GM12891 (cell line): ENCODE measurements at places on chromosomes 1 and 21.

GRCh38 chr1:184061396-184062003 is 10.0 kb downstream of the TSEN15 start:
- DNase-seq = no peak

- DNase-seq = no peak
These were observed 205.1 kb downstream of the PLPP3 start for GRCh38 chr1:56374026-56374974.

- DNase-seq = no peak
These were observed 56.7 kb downstream of the GADD45A start for GRCh38 chr1:67741736-67742135.

DNA sequence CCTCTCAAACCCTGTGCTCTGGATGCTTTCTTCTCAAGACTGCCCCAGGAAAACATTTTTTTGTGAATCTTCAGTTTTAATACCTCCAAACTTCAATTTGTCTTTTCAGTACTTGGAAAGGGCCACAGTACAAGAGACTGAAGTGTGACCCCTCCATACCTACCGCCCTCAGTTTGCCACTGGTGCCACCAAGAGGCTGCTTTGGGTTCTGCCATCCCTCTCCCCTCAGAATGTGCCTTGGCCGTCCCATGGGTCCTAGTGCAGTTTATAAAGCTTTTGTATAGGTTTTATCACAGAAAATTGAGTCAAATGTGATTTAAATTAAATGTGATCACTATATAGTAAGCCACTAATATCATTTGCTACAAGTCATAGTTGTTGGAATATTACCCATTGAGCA is 60.8 kb upstream of the PGD start:
- peak; percentile 44 for DNase-seq

DNA sequence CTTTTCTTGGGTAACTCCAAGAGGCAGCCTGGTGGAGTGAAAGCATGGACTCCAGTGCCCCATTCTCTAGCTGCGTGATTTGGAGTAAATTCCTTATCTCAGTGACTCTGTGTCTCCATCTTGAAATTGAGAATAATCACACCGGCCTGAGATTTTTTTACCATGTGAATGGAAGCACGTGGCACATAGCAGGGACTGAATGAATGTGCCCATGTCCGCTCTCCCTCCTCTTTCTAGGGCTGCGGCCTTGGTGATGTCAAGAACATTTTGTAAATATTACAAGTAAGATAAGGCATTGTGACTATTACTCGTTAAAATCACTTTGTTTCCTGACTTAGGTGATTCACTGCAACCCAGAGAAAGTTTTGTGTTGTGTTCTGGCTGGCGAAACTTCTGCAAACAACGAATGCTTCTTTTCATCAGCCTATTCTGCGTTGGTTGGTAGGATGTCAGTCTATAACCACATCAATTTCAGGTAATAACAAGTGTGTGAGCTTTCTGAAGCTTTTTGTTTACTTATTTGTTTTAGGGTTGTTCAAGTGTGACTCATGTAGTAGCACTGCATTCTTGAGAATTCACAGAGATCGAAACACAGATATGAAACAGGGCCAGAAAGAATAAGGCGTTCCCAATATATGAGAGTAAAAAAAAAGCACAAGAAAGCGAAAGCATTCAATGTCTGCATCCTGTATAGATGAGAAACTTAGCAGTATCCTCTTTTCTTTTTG is 135.7 kb upstream of the SLC45A1 start:
- no peak for DNase-seq

DNA sequence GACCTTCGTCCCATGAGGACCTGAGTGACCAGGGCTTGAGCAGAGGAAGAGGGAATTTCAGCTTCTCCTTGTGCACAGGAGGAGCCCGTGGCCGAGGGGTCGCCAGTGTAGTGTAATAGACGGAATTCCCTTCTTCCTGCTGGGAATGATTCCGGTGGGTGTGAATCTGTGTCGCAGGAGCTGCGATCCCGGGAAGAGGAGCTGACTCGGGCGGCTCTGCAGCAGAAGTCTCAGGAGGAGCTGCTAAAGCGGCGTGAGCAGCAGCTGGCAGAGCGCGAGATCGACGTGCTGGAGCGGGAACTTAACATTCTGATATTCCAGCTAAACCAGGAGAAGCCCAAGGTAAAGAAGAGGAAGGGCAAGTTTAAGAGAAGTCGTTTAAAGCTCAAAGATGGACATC is 34.4 kb downstream of the MAP3K21 start:
- DNase-seq = no peak
